Adipocyte (in vitro differentiated cells): ENCODE measurements at places on chromosomes 3 and 15.

- no peak for DNase-seq
Measured at GRCh38 chr3:44795197-44795596, 33.6 kb downstream of the KIF15 start.

DNA sequence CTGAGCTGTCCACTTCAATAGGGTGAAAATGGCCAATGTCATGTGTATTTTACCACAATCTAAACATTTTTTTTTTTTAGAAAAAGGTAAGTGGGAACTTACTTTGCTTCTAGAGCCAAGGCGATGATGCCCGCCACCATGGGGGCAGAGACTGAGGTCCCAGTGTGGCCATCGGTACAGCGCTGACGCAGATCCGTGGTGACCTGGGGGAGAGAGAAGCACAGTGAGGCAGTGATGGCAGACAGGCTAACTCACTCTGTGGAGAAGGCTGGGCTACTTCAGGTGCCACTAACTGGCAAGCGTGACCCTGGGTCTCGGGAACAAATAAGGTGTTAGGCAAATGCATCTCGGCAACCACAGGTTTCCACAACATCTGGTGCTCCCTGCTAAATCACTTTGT, 94.3 kb upstream of the SNRPA1 start:
- DNase-seq, result no peak

- DNase-seq, result no peak
Measured at GRCh38 chr3:119663885-119664284, 3.5 kb upstream of the POPDC2 start.

GRCh38 chr3:142947352-142947751, 16.1 kb downstream of the PAQR9 start:
- no peak for DNase-seq

GRCh38 chr15:84750583-84751092, 2.2 kb downstream of the ZNF592 start:
- no peak for DNase-seq

- DNase-seq, result no peak
Measured at GRCh38 chr15:76994001-76994400, 925 bp upstream of the PSTPIP1 start.
